ENCODE measurements at places on chromosomes 5 and 9.

DNA sequence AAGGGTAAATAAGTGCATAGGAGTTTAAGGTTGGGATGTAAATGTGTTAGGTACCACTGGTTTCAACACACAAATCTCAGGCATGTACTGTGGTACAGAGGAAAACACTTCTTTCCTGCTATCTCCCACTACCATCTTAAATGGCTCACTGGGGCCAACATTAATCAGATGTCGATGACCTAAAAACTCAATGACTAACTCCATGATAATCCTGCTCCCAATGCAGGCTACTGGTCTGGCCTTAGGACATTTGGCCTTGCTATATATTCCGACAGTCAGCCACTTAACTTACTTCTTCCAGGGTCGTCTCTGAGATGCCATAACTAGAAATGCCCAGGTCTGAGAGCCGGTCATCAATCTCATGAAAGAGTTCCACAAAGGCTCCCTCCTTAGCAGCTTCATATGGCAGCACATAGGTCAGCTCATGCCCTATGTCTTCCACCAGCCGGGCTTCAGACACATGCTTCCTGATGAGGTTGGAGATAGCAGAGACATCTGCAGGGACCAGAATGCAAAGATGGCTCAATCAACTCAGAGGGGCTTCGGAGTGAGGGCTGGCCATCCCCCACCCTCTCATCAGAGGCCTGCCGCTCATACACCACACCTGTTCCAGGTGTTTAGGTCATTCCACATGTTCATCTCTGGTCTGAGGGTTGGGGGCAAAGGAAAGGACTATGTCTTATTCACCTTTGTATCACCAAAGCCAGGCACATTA, 52.1 kb downstream of the NIPSNAP3B start:
- no peak for DNase-seq

- no peak for DNase-seq
These were observed 39.5 kb upstream of the IQGAP2 start for GRCh38 chr5:76363352-76364225.

GRCh38 chr9:16500386-16500785, 370.1 kb downstream of the BNC2 start:
- DNase-seq, result no peak

- no peak for DNase-seq
These were observed 222.9 kb downstream of the ARL15 start for GRCh38 chr5:54087436-54087835.

GRCh38 chr5:36607838-36608783, 1.7 kb downstream of the SLC1A3 start:
- peak; percentile 73 for DNase-seq

- DNase-seq, result no peak
These were observed 593.7 kb upstream of the KLF4 start for GRCh38 chr9:108083160-108083750.

DNA sequence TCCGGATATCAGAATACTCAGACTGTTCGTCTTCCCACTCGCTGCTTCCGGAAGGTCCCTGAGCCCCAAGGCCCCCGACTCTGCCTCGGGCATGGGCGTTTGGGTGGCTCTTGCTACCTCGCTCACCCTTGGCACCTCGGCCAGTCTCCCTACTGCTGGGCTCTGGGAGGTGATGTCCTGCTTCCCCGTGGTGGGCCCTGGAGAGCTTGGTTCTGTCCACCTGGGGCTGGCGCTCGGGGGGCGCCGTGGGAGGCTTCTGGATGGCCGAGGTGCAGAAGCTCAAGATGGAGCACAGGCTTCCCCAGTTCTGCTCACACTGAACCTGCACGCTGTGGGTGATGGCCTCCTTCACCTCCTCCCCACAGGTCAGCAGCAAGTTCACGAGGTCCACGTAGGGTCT, 10.4 kb downstream of the STC2 start:
- no peak for DNase-seq

DNA sequence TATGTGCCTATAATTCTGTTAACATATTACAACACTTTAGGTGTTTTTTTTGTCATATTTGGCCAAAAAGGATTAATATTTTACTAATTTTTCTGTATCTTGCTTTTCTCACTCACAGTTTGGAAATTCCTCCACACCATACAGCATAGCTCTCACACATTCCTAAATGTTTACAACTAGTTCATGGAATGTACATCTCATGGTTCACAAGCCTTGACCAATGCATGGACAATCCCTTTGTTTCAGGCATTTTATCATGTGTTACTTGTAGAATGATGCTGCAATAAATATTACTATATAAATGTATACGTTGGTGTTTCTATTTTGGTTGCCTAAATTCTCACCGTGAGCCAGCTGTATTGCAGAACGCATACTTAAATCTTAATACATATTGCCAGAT, 80.5 kb upstream of the SPATA31C2 start:
- no peak for DNase-seq

DNA sequence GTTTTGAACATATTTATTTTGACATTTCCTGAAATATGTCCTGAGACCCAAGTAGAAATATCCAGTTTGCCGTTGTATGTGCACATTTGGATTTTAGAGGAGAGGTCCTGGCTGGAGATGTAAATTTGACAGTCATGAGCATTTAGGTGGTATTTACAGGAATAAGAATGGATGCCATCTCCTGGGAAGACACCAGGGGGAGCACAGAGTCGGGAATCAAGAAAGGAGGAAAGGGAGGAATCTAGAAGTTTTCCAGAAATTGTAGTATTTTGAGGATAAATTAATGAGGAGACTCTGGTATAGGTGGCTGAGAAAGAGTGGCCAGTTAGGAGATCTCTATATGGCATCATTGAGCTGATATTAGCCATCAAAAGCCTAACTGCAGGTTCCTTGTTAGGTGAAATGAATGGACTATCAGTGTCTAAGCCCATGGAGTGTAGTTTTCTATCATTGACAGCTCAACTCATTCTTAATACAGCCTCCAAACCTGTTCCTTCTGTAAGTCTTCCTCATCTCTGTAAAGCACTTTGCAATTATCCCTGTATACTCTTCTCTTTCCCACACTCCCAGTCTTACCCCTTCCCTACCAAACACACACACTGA, 7.2 kb downstream of the GAPT start:
- peak; percentile 39 for DNase-seq

GRCh38 chr5:147554261-147554817, 44.5 kb upstream of the DPYSL3 start:
- no peak for DNase-seq

- no peak for DNase-seq
These were observed 231.4 kb downstream of the NR2F1-AS1 start for GRCh38 chr5:93349613-93350012.

GRCh38 chr5:15463231-15463980, 36.6 kb upstream of the FBXL7 start:
- DNase-seq, result no peak

- no peak for DNase-seq
These were observed 151.5 kb upstream of the NR3C1 start for GRCh38 chr5:143554918-143555477.

DNA sequence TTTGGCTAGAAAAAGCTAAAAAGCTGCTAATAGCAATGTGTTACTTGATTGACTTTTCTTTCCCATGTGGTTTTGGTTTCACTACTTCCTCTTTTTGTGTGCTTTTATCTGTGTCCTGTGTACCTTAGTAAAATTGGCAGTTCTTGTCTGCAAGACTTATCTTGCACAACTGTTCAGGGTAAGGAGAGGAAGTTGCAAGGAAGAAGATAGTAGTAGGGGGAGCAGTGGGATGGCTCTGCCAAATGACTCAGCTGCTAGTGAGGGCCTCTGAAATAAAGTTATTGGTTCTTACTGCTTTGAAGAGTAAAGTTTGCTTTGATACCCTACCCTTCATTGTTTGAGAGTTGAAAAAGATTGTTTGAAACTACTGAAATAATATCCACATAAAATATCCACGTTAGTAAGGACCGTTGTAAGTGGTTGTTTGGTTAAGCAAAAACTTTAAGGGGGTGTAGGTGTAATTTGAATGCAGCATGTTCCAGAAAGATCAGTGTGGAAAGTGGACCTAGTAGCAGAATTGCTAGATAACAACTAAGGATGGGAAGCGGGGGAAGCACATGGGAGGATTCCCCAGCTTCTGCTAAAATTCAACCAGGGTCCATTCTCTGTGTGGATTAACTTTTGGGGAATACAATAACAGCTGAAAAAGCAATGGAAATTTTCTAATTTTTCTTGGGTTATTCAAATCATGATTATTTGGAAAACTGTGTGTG, 123.5 kb downstream of the SCAMP1 start:
- peak; percentile 85 for DNase-seq

DNA sequence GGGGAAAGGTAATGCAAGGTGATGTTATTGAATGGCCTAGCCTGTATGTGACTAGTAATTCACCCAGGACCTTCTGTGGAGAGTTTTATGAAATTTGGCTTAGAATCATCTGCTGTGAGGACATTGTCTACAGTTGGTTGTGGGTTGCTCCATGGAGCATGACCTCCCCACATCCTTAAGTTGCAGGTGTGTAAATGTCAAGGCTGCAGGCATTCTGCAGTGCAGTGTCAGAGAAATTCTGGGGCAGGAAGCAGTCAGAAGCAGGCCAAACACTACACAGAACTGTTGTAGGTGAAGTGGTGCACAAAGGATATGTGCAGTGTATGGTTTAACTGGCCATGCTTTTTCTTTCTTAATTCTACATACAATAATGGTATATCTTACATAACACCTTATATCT, 588.3 kb downstream of the EBF1 start:
- no peak for DNase-seq

- DNase-seq, result no peak
These were observed 41.5 kb upstream of the MACIR start for GRCh38 chr5:103217101-103217500.

DNA sequence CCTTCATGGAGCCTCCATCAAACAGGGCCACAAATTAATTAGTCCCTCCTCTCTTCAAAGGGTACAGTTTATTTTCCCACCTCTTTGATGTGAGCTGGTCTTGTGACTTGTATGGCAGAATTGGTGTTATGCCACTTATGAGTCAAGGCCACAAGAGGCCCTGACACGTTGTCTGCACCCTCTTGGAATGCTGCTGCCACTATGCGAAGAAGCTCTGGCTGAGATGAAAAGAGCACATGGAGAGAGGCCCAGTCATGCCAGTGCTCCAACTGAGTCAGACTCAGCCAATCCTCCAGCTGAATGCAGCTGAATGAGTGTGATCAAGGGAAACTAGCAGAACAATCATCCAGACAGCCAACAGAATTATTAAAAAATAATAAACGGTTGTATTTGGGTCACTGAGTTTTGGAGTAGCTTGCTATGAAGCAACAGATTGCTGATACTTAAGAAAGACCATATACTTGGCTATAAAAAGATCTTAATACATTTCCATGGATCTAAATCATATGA, 128.3 kb downstream of the MARCHF11 start:
- no peak for DNase-seq

- DNase-seq, result no peak
These were observed 7.6 kb downstream of the PTGES start for GRCh38 chr9:129745200-129745599.

GRCh38 chr5:125913200-125913599, 510.0 kb upstream of the GRAMD2B start:
- no peak for DNase-seq

DNA sequence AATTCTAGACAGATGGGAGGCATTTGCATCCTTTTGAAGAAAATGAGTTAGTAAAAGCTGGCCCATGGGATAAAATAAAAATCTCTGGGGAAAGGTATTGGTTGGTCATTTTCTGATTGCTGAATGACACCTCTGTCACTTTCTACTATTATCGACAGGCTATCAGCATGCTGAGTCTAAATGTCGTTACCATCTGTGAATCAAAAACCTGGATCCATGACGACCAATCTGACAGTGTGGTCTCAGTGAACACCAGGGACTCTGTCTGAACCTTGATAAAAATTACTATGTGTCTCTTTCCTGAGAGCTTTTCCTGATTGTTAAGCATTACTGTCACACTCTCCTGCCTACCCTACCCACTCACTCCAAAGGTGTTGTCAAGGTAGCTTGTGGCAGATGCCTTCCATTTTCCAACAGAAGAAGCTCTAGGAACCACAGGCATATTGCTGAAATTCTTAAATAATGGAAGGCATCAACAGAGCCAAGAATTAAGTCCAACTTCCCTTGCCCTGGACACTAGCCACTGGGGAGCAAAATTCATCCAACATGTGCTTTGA, 12.6 kb upstream of the ASTN2 start:
- no peak for DNase-seq

DNA sequence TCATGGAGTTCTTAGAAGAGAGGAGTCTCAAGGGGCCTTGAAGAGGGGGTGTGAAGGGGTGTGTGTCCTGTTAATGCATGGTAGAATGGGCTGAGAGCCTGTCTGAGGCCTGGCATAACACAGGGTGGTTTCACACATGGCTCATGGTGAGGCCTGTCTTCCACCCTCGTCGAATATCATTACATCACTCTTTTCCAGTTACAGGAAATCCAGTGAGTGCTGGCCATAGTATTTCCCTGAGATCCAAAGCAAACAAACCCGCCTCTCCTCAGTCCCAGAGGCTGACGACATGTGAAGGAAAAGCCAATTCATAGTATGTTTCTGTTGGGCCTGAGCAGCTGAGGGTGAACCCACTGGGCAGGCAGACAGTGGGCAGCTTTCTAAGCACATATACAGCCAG, 159.4 kb upstream of the NR3C1 start:
- no peak for DNase-seq

- DNase-seq, result no peak
These were observed 1061.0 kb upstream of the WWC1 start for GRCh38 chr5:167230414-167230813.

GRCh38 chr5:55665065-55665464, 47.1 kb downstream of the SLC38A9 start:
- DNase-seq, result no peak

DNA sequence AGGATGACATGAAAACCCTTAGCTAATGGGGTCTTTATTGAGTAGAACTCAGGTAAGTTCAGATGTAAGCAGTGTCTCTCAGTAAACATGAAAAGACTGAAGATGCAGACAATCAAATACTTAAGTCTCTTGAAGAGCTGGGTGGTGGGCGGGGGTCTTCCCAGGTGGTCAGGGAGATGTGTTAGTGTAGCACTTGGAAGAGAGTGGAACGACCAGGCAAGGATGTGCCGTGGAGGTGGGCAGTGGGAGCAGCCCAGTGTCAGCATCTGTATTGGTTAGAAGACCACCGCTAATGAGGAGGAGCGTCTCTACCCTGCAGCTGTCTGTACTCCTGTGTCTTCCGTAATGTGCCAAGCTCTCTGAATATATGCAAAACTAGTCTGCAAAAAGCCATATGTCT, 4.4 kb downstream of the S1PR3 start:
- DNase-seq, result no peak

- DNase-seq, result no peak
These were observed 94.1 kb upstream of the PAPPA start for GRCh38 chr9:116059466-116059865.

- DNase-seq, result no peak
These were observed 131.5 kb downstream of the ATPSCKMT start for GRCh38 chr5:10118150-10118549.

- no peak for DNase-seq
These were observed 170.5 kb upstream of the SMIM23 start for GRCh38 chr5:171614971-171615653.

GRCh38 chr5:125394661-125395280, 648.3 kb upstream of the ZNF608 start:
- DNase-seq, result no peak

- DNase-seq, result no peak
These were observed 80.8 kb downstream of the NTNG2 start for GRCh38 chr9:132242621-132243155.

Measured in pons (tissue), 1 donor.